Caco-2 (cell line): ENCODE measurements at places on chromosomes 6 and 20. TPM values are rescaled to one million over a fixed set of nuclear protein-coding genes. Genes with fewer than 3 reads are reported as not detected.

Gene FAM217A
- total RNA-seq = not detected in 2 replicates

Gene ACOT8
- total RNA-seq = 35.1 and 36.2 TPM in 2 replicates

Gene UST
- not detected in 2 replicates for total RNA-seq

Gene PHACTR1
- 0.41 and 0.67 TPM in 2 replicates for total RNA-seq

Gene PGC
- 8.9 and 12.2 TPM in 2 replicates for total RNA-seq

Gene SLC17A3
- total RNA-seq = not detected in 2 replicates

Gene TRIM39
- total RNA-seq = 12.7 and 14.5 TPM in 2 replicates

Gene FLRT3
- 98.2 and 107 TPM in 2 replicates for total RNA-seq

Gene NR2E1
- total RNA-seq = 1.3 and 1.4 TPM in 2 replicates

Gene LRRN4
- total RNA-seq = 17.9 and 19.6 TPM in 2 replicates

DNA sequence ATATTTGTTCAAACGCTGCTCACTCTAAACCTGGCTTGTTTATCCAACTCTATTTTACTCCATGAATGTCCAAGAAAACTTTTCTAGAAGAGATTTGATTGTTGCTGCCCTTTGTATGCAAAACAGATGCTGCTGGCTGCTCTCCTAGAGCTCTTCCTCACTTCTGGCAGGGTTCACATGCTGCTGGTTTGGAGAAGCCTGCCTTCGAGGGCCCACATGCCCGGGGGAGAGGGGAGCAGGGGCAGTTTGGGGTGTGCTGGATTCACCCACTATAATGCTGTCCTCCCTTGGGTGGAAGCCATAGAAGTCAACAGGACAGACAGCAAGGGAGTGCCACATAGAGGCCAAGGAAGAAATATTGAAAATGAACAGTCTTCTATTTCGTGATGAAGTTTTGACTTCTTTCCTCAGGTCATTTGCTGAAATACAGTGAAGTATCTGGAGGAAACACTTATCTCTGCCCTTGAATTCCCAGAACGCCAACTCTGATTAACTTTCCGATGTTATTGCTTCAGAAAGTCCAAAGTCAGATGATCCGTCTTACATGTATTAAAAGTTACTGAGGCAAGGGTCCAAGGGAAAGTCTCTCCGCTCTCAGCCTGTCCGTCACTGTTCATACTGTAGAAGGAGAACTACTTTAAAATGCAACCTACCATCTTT is 32.4 kb downstream of the LY86 start:
- no peak for DNase-seq

GRCh38 chr6:167130712-167131684 is 8.1 kb downstream of the CCR6 start:
- no peak for DNase-seq

- DNase-seq = no peak
Measured at GRCh38 chr6:41736186-41736733, 852 bp upstream of the TFEB start.

- no peak for DNase-seq
Measured at GRCh38 chr6:1163501-1163900, 148.4 kb upstream of the FOXQ1 start.

DNA sequence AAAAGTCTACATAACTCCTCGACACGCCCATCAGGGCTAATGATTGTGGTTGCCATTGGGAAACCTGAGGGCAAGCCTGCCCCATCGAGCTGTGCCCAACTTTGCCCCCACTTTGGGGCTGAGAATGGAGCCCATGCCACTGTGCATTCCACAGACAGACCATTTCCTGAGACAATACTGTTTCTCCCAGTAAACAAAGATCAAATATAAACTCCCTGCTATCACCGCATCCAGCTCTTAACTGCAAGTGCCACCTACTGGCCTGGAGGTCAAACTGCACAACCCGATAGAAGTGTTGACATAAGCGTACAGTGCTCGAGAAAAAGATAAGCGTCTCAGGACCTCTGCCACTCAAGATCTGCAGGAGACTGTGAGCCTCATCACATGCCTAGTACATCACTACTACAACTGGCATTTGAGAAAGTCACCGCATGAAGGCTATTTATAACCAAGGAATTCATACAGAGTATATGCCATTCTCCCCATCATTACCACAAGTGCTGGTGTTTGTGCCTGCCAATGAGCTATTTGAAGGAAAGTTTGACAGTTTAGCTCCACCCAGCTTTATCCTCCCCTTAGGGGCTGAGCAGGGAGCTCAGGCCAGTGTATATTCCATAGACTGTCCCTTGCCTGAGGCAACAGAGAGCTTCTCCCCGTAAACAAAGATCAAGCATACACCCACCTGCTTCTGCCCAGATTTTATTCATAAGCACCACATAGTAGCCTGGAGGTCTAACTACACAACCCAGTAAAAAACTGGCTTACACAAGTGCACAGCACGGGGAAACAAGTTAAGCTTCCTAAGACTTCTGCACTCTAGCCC is 4.5 kb upstream of the DEFB126 start:
- peak; percentile 57 for DNase-seq

- no peak for DNase-seq
Measured at GRCh38 chr20:50408526-50409364, 101.4 kb upstream of the PTPN1 start.

DNA sequence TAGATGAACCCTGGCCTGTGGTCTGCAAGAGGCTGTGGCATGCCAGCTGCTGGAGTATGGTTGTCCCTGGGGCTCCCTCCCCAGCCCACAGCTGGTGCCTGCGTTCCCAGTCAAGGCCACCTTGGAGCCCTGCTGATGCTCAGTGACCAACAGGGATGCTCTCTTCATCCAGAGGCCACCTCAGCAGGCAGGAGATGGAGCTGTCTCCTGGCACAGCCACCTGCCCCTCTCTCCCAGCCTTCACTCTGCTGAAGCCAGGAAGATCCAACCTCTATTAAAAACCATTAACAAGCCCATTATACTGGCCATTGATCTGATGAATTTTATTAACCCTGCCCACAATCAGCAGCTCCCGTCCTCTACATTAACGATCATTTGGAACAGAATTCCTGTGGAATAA is 40.4 kb downstream of the ADTRP start:
- DNase-seq = no peak

DNA sequence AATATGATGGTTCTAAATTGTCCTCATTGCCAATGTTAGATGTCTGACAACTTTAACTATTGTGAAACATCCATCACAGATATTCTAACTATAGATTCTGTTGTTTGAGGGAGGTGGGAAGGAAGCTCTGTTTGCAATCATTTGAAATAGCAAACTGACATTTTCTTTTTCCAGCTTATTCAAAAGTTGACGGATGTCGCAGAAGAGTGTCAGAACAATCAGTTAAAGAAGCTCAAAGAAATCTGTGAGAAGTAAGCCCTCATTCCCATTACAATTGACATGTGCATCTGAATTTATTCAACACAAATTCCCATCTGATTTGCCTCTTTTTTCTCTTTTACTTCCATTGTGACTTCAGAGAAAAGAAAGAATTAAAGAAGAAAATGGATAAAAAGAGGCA is 280.6 kb upstream of the PLCB4 start:
- DNase-seq = no peak

DNA sequence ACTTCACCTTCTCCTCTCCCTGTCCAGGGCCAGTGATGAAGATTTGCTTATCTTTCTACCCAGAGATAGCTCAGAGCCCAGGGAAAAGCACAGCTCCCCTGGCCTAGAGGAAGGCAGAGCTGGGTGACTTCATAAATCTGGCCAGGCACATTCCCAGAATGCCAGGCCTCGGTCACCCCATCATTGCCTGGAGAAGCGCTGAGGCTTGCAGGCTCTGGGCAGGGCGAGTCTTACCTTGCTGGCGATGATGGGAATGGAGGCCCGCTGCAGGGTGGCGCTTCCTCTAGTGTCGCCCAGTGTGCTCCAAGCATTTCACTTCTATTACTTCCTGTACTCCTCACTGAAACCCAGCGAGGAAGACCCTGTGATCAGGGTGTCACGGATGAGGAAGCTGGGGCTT is 60.1 kb downstream of the DAAM2 start:
- DNase-seq = no peak

- peak; percentile 5 for DNase-seq
Measured at GRCh38 chr20:25315418-25316210, 67.7 kb downstream of the PYGB start.
